ENCODE measurements at places on chromosomes 2 and 18.
A peak's percentile ranks its signal among the peaks of the same experiment; 100 is the strongest.

DNA sequence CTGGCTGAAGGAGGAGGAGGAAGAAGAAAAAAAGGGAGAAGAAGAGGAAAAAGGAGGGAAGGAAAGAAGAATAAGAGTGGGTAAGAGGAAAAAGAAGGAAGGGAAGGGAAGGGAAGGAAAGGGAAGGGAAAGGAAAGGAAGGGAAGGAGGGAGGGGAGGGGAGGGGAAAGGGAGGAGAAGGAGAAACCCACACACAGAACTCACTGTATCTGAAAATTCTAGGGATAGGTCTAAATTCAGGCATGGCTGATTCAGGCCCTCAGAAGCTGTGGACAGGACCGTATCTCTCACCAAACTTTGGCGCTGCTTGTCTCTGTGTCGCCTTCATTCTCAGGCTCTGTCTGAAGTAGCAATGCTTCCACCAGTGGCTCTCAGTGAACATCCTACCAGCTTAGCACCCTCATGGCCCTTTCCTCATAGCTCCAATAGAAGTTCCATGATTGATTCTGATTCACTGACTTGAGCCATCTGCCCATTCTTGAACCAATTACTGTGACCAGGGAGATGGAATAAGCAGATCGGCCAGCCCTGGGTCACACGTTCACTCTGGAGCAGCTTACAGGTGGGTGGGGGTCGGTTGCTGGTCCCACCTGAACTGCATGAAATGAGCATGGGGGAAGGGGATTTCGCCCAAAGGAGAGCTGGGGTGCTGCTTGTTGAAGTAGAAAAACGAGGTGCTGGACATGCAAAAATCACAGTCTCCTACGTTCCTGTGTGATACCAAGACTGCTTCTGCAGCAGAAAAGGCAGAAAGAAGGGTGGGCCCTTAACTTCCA is 59.7 kb downstream of the TTC32 start:
- DNase-seq = no peak

- DNase-seq = no peak
These were observed 45.1 kb downstream of the PIEZO2 start for GRCh38 chr18:11104307-11104706.

DNA sequence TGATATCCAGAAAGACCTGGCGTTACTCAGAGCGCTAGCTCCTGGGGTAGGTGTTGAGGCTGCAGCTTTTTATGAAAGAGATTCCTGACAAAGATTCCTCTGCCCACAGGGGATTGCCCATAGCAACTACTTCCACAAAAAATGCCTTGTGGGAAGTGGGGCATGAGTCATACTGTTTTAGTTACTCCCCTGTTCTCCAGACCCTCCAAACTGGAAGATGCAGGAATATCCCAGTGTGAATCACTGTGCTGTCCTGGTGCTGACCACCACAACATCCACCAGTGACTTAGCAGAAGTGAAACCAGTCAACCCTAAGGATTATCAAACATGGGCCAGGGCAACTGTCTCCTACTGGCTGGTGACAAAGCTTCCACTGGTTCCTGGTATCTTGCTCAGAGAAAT is 61.8 kb downstream of the CDH2 start:
- DNase-seq = peak; percentile 99

DNA sequence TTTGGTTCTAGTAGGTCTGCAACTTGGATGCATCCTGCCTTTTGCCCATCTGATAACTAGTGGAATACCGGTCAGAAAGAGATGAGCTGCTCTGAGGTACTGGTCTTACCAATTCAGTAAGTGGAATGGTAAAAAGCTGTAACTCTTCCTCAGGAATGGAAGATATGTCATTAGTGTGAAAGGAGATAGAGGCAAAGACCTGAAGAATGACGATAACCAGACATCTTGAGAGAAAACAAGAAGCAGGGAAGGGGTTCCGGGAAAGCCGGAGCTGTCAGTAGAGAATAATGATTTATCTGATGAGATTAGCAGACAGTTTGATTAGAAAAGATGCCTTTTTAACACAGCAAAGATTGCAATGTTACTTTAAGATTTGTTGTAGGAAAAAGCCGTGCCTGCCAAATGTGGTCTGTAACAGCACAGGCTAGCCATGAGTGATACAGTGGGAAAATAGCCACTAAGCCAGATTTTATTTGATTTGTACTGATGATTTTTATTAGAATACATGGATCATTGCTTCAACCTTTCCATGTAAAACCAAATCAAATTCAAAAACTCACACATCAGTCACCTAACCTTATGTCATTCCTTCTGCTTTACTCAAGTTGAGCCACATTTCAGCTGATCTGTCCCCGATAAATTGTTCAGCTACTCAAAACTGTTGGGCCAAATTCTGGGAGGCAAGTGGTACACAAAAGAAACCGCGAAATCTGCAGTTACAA is 110.0 kb downstream of the TCF4 start:
- DNase-seq = no peak

DNA sequence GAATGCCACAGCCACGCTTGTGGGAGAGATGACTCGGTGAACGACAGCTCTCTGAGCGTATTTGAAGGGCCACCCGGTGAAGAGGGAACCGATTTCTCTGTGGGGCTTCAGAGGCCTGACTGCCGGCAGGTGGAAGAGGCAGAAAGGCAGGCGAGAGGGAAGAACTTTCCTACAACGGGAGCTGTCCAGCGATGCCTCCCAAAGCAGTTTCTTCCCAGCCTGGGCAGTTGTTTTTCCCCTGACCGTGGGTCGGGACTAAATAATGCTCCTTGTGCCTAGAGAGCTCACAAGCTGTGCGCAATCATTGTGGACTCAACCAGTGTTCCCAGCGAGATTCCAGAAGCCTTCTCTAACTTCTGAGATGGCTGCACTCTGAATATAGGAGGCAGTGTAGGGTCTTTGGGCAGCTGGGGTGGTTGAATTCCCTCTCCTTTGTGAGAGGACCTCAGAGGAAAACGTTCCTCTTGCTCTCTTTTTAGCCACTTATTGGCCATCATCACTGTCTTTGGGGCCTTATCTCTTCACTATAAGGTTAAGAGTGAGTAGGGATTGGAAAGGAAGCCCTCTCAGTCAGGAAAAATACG is 710 bp downstream of the SEC11C start:
- peak; percentile 47 for DNase-seq

DNA sequence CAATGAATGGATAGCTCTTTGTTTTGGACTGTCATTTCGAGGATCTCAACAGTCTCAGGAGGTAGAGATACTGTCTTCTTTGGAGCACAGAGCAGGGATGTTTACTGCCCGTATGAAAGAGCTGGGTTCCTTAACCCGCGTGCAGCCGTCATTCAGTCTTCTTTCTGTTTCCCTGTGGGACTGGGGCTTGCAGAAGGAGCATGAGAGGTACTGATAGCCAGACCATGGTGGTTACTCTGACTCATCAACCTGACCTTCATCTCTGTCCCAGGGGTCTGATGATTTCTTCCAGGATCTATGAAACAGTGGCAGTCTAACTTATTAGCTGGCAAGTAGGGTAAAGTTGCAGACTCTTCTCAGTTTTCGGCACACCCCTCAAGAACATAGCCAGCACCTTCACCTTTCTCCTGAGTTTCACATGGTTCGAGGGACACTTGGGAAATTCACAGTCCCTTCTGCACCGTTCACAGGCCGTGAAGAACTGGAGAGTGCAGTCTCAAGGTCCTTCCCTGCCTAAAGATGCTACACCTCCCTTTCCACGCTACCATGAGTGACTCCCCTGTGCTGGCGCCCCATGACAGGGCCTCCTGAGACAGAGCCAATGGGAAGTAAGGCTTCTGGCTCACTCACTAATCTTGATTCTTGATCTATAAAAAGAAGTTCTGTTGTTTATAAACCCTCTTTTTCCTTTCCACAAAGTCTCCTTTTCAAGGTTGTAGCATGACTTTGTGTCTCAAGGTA is 226.2 kb downstream of the MC4R start:
- peak; percentile 57 for DNase-seq

Data from fibroblast of skin of back (primary cell).